ENCODE measurements at places on chromosomes 6 and 20. TPM values are rescaled to one million over a fixed set of nuclear protein-coding genes. Genes with fewer than 3 reads are reported as not detected.

The OTOR gene
- total RNA-seq: not detected

The DTD1 gene
- 24.1 TPM for total RNA-seq

GRCh38 chr20:48008850-48009515 is 223.7 kb upstream of the SULF2 start:
- H3K4me1 ChIP-seq: peaks cover 27% of the 10 kb centered on the region
- no peak overlapping the region for H3K4me3 ChIP-seq
- H3K27me3 ChIP-seq: no peaks in the 10 kb centered on the region
- no peak for DNase-seq

GRCh38 chr6:105779110-105779509 is 307.0 kb upstream of the PRDM1 start:
- no peak overlapping the region for H3K4me3 ChIP-seq
- H3K27me3 ChIP-seq: no peaks in the 10 kb centered on the region
- peaks cover 12% of the 10 kb centered on the region for H3K4me1 ChIP-seq
- peak overlapping the region; percentile 44 for H3K27ac ChIP-seq
- H3K36me3 ChIP-seq: no peaks in the 10 kb centered on the region

- no peak overlapping the region for H3K27ac ChIP-seq
- H3K4me1 ChIP-seq: no peaks in the 10 kb centered on the region
- DNase-seq: no peak
- H3K27me3 ChIP-seq: no peaks in the 10 kb centered on the region
- no peak overlapping the region for H3K4me3 ChIP-seq
- no peaks in the 10 kb centered on the region for H3K36me3 ChIP-seq
Measured at GRCh38 chr6:24478903-24479302, 10.5 kb downstream of the GPLD1 start.

GRCh38 chr20:10634683-10635411 is 39.0 kb downstream of the JAG1 start:
- H3K27ac ChIP-seq: peak overlapping the region; percentile 85
- no peaks in the 10 kb centered on the region for H3K27me3 ChIP-seq
- H3K4me3 ChIP-seq: no peak overlapping the region
- H3K4me1 ChIP-seq: peaks cover 86% of the 10 kb centered on the region
- H3K36me3 ChIP-seq: no peaks in the 10 kb centered on the region

- no peak overlapping the region for H3K4me3 ChIP-seq
- no peak overlapping the region for H3K27ac ChIP-seq
- H3K36me3 ChIP-seq: no peaks in the 10 kb centered on the region
- DNase-seq: no peak
- H3K4me1 ChIP-seq: peaks cover 27% of the 10 kb centered on the region
Measured at GRCh38 chr6:144315981-144316861, 31.1 kb downstream of the UTRN start.

The C6orf163 gene
- total RNA-seq: 2.0 TPM

DNA sequence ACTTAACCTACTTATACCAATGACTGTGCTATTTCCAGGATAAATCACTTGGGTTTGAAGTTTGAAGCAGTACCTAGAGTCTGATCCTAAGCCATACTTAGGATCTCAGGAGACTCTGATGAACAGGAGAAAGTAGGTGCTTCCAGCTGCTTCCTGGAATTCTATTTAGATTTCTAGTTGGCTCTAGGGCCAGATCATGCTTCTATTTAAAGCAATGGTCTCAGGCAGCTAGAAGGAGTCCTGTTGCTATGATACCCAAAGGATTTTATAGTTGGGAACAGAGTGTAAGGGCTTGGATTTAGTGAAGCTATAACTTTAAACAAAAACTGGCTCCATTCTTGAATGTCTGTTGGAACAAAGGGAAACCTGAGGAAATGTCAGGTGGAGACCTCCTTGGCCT is 52.4 kb upstream of the TINAG start:
- no peak for DNase-seq
- H3K36me3 ChIP-seq: no peaks in the 10 kb centered on the region
- H3K4me3 ChIP-seq: no peak overlapping the region
- no peaks in the 10 kb centered on the region for H3K4me1 ChIP-seq
- no peaks in the 10 kb centered on the region for H3K27me3 ChIP-seq

GRCh38 chr20:5504061-5504739 is 187.4 kb upstream of the PROKR2 start:
- DNase-seq: no peak
- H3K4me3 ChIP-seq: peak overlapping the region; percentile 53
- H3K36me3 ChIP-seq: no peaks in the 10 kb centered on the region
- no peaks in the 10 kb centered on the region for H3K27me3 ChIP-seq
- no peaks in the 10 kb centered on the region for H3K4me1 ChIP-seq

The BPIFB4 gene
- total RNA-seq: not detected

GRCh38 chr20:1901704-1902103 is 6.5 kb downstream of the SIRPA start:
- no peaks in the 10 kb centered on the region for H3K36me3 ChIP-seq
- peaks cover 52% of the 10 kb centered on the region for H3K4me1 ChIP-seq
- no peak for DNase-seq
- H3K27ac ChIP-seq: no peak overlapping the region
- H3K4me3 ChIP-seq: no peak overlapping the region
- no peaks in the 10 kb centered on the region for H3K27me3 ChIP-seq

DNA sequence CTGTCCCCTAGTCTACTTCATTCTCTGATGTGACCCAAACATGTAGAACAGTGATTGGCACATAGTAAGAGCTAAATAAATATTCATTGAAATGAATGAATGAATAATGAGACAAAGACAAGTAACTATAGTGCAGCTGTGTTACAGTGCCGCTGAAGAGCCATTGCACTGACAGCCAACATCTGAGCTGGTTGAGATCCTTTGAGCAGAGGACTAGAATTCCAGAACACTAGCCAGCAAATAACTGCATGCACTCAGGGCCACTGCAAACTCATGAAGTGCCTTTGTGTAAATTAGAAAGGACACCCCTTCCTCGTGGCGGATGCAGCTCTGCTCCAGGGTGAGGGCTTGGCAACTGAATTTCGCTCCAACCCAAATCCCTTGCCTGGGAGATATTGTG is 230.3 kb upstream of the CDYL start:
- no peak for DNase-seq
- no peak overlapping the region for H3K27ac ChIP-seq
